ENCODE measurements at places on chromosomes 6 and 20.
A peak's percentile ranks its signal among the peaks of the same experiment; 100 is the strongest.

DNA sequence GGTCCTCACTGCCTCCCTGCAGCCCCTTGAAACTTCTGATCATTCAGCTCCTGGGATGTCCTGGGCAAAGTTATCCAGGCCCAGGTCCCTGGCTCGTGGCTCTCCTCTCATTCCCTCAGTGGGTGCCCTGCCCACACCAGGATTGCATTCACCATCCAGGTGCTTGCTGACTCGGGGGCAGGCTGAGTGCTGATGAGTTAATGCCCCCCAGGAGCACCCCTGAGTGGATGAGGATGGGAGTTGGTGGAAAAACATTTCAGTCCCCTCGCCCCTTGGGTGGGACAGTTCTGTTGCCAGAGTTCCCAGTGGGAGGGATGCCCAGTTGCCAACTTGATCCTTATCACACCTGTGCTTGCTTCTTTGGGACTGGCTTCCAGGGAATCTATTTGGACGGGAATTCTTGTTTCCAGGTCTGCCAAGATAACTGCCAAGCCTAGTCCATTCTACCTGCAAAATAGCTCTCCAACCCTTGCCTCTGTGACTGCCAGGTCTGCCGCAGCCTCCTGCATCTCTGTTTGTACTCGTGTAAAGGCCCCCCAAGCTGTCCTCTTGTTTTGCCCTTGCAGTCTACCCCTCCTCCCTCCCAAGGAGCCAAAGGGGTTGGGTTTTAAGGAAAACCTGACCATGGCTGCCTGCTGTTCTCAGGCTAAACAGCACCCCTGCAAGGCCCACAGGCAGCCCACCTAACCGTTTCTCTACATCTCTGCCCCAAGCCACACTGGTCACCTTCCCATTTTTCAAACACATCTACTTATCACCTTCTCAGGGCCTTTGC lies 11.6 kb upstream of the RSPO4 start:
- DNase-seq, result no peak

- DNase-seq, result no peak
These were observed 337.9 kb downstream of the CD83 start for GRCh38 chr6:14455427-14455826.

DNA sequence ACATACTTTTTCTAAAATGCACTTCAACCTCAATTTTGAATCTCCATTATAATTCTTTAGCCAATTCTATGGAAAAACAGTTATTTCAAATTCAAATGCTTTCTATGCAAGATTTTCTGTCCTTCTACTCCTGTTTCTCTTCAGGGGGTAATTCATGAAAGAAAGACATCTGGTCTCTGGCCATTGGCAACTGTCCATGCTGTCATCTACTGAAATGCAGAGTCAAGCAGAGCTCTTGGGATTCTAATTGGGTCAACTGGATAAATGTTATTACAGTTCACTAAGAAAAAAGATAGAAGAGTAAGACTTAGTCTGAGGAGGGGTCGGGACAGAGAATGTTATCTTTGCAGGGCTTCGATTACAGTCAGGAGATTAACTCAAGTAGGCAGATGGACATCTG lies 22.0 kb upstream of the BMP5 start:
- DNase-seq, result no peak

DNA sequence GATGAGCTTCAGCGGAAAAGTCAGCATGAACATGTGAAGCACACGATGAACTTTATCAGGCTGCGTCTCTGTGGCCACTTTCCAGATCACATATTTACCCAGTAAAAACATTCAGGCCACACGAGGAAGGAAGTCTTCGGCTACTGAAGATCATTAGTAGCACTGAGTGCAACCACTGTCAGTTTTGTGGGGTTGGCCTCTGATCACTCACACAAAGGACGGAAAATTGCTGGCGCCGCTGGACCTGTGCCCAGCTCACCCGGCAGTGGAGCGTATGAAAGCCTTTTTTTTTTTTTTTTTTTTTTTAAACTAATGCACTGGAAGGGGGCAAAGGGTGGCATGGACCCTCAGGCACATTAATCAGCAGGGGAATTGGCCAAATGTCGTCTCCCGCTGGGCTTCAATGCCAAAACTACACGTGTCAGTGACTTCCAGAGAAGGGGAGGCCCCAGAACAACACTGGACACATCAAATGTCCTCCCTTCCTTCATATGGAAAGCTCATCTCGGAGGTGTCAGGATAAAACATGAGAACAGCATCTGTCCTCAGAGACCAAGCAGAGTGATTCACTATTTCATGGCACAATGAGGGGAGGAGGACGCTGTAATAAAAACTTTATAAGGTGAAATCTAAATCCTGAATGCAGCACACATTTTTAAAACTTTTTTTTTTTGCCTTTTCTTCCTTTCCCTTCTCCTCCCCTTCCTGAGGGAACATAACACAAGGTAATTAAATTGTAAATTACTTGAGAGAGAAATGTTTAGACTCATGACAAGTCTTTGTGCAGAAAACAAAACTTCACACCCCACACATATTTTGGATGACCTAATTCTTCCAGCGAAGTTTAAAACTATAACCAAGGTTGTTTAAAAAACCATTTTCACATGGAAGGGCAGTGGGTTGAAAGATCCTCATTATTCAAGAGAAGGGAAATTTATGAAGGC lies 223.4 kb downstream of the FOXC1 start:
- DNase-seq, result no peak

DNA sequence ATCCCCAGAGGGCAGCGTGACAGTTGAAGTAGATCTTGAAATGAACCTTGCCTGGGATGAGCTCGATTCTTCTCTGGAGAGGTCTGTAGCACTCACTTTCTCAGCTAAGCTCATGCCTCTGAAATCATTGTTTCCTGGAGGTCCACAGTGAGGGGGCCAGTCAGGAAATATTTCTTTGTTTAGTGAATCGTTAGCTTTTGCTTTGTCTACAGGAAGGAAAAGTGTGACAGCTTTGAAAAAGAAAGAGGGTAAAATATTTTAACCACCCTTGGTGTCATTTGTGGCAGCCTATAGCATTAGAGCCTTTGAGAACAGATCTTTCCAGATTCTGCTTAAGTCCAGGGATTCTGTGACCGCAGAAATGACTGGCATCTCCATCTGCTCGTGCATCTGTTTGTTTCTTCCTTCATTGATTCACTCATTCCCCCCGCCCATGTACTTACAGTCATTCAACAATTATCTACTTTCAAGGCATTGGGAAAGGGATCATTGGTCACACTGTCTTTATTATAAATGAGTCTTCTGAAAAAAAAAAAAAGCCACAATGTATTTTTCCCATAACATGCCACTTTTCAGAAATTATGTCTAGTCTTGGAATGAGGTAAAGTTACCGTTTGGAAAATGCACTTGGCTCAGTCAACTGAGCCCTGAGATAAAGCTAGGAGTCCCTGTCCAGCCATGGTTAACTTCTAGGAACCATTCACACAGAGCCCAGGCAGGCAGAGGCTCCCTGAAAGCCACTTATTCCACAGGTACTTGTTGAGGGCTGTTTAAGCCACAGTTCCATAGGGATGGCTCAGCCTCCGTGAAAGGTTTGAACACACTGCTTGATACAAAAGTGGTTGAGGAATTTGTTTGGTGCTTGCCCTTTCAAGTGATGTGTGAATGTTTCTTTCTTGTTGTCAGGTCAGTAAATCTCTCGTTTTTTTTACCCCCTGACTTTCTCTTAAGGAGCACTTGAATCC lies 86.0 kb downstream of the TIAM2 start:
- DNase-seq, result no peak

DNA sequence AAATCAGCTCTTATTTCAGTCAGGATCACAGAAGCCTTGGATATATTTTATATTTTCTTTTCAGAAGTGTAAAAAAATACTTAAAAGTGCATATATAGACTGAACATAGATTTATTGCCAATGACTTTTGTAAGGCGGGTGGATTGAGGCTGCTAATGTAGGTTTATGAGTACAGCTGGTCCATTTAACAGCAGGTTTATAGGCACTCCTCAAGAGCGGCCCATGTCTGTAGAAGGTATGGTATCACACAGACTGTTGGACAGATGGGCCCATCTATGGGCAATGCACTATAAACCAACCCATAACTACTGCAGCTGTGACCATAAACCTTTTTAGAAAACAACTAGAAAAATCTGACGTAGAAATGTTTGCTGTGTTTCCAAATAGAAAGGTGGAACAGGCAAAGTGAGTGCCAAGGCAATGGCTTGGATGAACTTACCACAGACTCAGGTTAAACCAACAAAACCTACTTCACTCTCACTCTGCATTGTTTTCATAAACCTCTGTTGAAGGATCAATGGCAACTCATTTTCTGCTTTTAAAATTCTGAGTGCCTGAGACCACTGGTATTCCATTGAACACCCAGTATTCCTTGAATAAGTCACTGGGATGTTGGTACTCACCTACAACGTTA lies 170.6 kb upstream of the EYA4 start:
- no peak for DNase-seq

- no peak for DNase-seq
These were observed 10.1 kb downstream of the DDR1 start for GRCh38 chr6:30894381-30894780.

GRCh38 chr6:56821005-56821432 lies 133.9 kb upstream of the BEND6 start:
- no peak for DNase-seq

DNA sequence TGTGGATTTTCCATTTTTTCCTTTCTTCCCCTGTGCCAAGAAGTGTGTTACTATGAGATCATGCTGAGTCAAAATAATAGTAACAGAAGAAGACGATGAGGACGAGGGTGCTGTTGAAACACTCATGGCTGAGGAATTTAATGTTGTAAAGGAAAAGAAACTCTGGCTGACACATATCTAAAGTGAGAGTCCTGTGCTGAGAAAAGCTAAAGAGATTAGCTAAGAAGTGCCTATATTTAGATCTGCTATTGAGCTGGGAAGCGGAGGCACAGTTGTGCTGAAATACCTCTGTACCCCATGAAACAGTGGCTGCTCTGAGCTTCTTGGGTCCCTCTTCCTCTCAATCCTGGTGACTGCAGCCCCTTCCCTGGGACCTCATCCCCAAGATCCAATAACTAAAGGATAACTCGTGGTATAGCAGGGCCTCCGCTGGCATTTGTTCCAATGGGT lies 1.1 kb upstream of the SYTL3 start:
- no peak for DNase-seq

DNA sequence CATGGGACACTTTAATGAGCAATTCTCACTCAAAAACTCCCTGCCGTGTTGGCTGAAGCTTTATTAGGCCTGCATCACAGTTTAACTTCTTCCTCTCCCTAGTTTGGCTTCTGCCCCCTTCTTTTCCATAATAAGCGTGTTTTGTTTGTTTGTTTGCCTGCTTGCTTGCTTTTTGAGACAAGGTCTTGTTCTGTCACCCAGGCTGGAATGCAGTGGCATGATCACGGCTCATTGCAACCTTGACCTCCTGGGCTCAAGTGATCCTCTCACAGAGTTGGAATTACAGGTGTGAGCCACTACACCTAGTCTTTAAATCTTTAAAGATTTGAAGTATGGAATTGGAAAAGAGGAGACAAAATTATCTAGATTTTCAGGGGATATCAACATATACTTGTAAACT lies 25.4 kb upstream of the DNAAF9 start:
- DNase-seq, result no peak

DNA sequence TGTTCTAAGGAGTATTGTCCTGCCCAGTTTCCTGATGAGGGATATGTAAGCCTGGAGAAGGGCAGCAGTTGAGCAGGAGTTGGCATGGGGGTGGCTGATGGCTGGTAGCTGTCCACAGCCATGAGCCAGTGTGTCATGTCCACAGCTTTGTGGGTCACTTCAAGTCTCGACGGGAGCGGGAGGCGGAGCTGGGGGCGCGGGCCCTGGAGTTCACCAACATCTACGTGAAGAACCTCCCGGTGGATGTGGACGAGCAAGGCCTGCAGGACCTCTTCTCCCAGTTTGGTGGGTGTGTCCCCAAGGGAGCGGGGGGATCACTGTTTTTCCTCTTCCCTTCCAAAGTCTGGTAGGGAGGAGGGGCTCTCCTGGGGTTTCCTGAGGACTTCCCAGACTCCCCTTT lies 8.9 kb downstream of the PABPC1L start:
- no peak for DNase-seq

DNA sequence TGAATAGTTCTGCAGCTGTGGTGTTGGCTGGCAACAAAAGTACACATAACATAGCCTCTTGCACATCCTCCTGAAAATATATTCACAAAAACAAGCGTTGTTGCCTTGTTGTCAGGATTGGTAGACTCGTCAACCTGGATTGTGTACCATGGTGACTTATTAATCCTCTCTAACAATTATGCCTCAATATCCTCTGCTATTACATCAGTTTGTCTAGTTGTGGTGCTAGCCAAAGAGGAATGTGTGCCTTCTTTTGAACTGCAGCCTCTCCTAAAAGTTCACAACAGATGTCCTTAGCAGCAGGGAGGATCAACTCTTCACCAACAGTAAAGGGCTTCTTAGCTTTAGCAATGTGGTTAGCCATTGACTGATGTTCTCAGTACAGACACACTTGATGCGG lies 3.6 kb upstream of the SF3B5 start:
- no peak for DNase-seq

- no peak for DNase-seq
These were observed 341.2 kb downstream of the CD83 start for GRCh38 chr6:14458669-14459266.

GRCh38 chr6:136113736-136114173 lies 136.4 kb downstream of the MTFR2 start:
- DNase-seq, result peak; percentile 27

GRCh38 chr6:34319471-34319885 lies 70.7 kb upstream of the SMIM29 start:
- DNase-seq, result no peak

DNA sequence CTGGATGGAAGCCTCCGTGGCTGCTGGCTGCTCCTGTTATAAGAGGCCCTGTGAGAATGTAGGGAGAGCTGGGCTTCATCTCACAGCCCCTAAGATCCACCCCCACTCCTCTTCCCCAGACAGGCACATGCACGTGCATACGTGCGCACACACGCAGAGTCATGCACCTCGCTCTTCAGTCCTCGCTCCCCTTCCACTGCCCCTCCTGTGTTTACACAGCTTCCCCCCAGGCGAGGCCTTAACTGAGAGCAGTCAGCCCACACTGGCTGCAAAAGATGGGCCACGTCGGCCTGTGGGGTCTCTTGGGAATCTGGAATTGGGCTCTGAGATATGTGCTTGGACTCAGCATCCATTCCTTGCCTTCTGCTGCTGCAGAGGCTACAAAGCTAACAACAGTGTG lies 35.2 kb upstream of the MLN start:
- DNase-seq, result no peak

- DNase-seq, result no peak
These were observed 15.3 kb upstream of the SULF2 start for GRCh38 chr20:47800623-47801022.

DNA sequence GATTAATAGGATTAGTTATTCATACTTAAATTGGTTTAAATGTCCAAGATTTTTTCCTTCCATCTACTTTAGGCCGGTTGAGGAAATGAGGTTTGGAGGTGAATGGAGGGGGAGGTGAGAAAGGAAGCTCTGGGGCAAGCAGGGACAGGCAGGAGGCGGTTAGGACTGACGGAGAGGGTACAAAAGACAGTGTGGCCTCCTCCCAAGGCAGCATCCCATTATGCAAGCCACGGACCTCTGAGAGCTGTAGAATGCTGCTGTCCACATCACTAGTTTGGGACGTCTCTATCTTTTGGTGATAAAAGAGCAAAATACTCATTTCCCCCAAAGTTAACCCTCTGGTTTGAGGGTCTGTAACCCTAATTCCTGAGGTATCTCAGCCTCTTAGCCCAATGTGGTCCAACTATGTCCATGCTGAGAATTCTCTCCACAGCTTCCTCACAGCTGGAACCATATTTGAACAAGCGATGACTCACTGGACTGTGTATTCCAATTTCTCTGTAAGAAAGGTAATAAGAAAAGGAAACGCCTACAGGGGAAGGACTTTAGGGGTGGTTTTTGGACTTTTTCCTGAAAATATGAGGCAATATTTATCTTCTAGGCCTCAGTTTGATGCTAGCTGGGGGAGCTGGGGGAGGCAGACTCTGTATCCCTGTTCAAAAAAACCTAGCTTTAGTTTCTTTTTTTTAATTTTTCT lies 172.2 kb downstream of the TFAP2B start:
- DNase-seq, result no peak
